ENCODE measurements at places on chromosomes 1 and 21. TPM values are rescaled to one million over a fixed set of nuclear protein-coding genes. Genes with fewer than 3 reads are reported as not detected.

- no peak for DNase-seq
These were observed 25.7 kb downstream of the SLC9A1 start for GRCh38 chr1:27129225-27129624.

GRCh38 chr1:201138311-201138840 lies 11.4 kb upstream of the ASCL5 start:
- no peak for DNase-seq

GRCh38 chr1:18241891-18242290 lies 134.3 kb downstream of the IGSF21 start:
- DNase-seq: no peak

- no peak for DNase-seq
These were observed 18.8 kb downstream of the SLC26A9 start for GRCh38 chr1:205924460-205924790.

DNA sequence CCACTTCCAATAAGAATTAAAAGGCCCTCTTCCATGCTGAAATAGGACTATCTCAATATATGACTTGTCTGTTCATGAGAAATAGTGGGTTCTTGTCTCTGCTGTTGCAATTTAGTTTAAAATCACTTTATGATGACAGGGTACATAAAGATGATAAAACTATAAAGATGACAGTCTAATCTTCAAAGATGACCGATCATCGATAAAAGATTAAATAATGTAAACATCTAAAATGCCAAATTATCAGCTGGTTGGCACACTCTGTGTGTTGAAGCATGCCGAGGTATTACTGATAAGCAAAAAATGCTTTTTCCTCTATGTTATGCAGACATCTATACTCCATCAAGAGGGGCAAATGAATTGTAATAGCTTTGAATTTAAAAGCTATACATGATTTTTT lies 89.5 kb downstream of the ADGRL4 start:
- no peak for DNase-seq

DNA sequence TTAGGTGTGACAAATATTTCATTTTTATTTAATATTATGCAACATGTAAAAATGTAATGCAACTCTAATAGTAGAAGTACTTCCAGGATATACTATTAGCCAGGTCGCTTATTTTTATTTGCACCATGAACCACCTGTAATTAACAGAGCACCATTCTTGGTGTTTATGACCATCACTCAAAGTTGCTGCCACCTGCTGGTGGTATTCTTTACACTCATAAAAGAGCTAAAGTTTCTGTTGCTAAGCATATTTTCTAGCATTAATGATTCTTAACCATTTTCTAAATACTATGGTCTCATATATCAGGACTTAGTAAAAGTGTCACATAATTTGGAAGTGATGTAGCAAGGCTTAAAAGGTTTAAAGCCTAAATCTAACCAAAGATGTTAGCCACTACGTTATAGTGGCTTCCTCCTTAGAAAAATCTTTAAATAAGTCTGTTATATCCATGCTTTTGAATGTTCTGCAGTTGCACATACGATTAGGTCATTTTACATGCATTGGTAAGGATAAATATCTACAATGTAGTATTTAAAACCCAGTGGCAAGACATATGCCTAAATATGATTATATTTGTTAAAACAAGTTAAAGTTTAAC lies 244.5 kb downstream of the NEGR1 start:
- no peak for DNase-seq

GRCh38 chr1:207933205-207933800 lies 22.4 kb upstream of the CD34 start:
- no peak for DNase-seq

The DNASE2B gene
- polyA plus RNA-seq: not detected

Data from heart left ventricle (tissue), 16 donors.